ENCODE measurements at places on chromosomes 7 and 10.
A peak's percentile ranks its signal among the peaks of the same experiment; 100 is the strongest.

- DNase-seq, result no peak
These were observed 52.6 kb downstream of the EVX1 start for GRCh38 chr7:27295236-27295635.

DNA sequence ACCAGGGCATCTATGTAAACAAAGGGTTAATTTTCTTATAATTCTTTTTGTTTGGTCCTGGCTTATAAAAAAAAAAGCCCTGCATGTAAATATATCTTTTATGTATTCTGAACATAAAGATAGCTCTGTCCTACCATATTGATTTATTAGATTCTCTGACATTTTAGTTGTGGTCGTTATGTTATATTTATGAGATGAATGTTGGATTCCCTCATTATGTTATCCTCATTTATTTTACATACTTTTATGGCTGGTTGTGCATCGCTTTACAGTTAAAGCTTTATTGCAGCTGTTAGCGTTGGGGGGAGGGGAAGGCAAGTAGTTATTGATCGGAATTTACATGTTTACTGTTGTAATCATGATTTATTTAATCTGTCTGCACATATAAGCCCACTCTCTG lies 431.5 kb downstream of the LRMDA start:
- no peak for DNase-seq

- DNase-seq, result no peak
These were observed 437.5 kb upstream of the MBL2 start for GRCh38 chr10:53209944-53210611.

DNA sequence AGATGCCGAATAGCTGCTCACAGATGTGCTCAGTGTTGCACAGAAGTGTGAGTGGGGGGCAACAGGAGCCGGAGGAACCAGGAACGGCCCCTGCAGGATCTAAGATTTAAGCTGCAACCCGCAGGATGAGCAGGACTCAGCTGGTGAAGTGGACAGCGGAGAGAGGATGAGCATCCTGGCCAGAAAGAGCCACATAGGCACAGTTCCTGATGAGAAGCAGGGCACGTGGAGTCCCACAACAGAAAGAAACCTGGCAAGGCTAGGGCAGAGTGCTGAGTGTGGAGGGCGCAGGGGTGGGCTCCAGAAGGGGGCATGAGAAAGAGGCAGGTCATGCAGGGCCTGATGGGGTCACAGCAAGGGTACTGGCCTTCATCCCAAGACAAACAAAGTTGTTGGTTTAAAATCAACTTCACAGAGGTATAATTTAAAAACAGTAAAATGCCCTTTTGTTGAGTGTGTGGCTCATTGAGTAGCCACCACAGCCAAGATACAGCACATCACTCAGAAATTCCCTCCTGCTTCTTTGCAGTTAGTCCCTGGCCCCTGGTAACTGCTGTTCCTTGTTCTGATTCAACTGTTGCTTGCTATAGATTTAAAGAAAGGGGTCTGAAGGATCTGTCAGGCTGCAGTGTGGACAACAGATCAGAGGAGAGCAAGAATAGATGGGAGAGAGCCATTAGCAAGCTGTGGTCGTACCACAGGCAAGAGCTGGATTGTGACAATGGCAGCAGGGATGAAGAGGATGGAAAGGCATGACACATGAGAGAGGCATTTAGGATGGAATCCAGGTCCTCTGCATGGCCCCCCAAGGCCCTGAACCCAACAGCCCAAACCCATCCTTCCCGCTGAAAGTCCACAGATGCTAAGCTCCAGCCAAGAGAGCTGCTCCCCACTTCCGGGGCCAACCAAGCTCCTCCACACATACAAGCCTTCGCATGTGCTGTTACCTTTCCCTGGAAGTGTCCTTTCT lies 53.1 kb upstream of the OSBPL3 start:
- DNase-seq, result no peak

GRCh38 chr7:113519472-113519871 lies 399.3 kb downstream of the PPP1R3A start:
- DNase-seq, result no peak

DNA sequence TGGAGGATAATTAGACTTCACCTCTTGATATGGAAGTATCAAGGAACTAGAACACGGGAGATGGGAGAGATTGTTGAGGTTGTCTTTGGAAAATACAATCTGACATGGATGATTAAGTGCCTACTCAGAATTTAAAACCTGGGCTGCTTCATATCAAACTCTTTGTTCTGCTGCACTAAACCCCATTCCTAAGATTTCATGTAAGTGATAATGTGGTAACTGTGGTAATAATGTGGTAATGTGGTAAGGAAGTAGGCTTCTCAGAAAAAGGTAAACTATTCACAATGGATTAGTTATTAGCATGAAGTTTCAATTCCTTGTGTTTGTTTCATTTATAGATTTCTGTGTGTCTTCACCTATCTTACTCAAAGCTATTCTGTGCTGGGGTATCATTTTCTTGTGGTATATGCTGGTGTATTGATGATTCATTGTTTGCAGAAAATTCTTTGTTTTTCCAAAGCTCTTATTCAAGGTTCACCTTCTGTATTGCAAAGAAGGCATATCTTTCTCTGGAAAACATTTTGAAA lies 129.9 kb upstream of the TAC1 start:
- DNase-seq, result no peak

DNA sequence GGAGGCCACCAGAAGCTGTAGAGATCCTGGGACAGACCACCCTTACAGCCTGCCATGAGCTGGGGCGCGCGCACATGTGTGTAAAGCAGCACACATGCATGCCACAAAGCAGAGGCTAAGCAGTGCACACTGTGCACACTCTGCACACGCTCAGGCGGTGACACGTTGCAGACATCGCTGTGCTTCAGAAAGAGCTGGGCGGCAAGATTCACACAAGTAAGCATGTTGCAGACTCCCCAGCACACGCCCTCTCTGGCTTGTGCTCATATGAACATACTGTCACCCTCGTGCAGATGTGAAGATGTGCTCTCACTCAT lies 478.9 kb downstream of the DNAJB6 start:
- DNase-seq, result no peak

GRCh38 chr7:43771128-43771527 lies 12.6 kb downstream of the BLVRA start:
- DNase-seq, result no peak

- no peak for DNase-seq
These were observed 182.9 kb downstream of the EBF3 start for GRCh38 chr10:129780901-129781795.

- DNase-seq, result no peak
These were observed 90.9 kb downstream of the NEUROD6 start for GRCh38 chr7:31249671-31250070.

- no peak for DNase-seq
These were observed 155.4 kb downstream of the NEURL1 start for GRCh38 chr10:103648636-103649532.

GRCh38 chr7:55572378-55573233 lies at the start of gene VOPP1:
VOPP1 (minus strand) TSS chr7:55572502; CDS start chr7:55572324, 178 bp downstream.
- peak; percentile 85 for DNase-seq

GRCh38 chr10:71264345-71265200 lies 52.2 kb downstream of the UNC5B start:
- DNase-seq, result no peak

GRCh38 chr7:125462615-125463014 lies 533.0 kb upstream of the POT1 start:
- DNase-seq, result no peak

- no peak for DNase-seq
These were observed 123.9 kb downstream of the ZMIZ1 start for GRCh38 chr10:79192677-79193003.

DNA sequence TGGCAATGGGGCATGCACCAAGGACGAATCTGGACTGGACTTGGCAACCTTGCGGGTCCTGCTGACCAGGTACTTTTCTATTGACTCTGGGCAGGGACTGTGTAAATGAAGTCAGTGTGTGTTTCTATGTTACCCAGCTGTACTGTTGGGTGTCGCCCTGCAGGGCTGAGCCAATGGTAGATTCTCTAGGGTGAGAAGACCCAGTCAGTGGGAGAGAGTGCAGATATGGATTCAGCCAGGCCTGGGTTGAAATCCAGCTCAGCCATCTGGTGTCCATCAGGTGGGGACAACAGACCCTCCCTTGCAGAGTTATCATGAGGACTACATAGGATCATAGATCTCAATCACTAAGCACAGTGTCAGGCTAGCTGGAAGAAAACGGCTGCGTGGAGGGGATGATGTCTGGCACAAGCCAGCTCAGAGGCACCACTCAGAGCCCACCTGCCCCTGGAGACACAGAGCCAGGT lies 4.9 kb upstream of the PPIF start:
- no peak for DNase-seq

GRCh38 chr10:23157239-23157681 lies 34.9 kb upstream of the PTF1A start:
- no peak for DNase-seq

GRCh38 chr7:41559426-41559825 lies 143.5 kb downstream of the INHBA start:
- no peak for DNase-seq

DNA sequence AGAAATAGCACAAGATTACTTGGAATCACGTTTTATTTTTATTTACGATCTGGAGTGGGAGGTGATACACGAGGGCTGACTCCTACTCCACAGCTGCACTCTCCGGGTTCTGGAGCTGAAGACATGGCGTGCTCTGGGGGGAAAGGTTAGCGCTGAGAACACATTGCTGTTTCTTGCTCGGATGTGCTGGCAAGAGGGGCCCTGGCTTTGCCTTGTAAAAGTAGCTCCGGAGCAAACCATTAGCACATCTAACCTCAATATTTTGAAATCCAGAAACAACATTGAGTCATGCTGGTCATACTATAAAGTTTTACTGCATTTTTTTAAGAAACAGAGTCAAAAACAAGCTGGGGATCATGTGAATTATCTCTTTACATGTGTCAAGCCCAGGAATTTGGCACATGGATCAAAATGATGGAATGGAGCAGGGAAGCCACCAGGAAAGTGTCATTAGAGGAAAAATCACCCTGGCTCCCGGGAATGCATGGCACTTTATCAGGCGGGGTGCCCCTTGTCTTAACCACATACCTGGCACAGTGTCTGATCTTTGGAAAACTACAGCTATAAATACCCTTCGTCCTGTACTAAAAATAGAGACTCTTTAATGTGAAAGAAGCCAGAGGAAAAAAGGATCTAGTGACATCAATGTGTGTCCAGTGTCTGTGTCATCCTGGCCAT lies 31.6 kb upstream of the LYZL1 start:
- DNase-seq, result no peak

- DNase-seq, result peak; percentile 90
These were observed 2.7 kb downstream of the KCNIP2 start for GRCh38 chr10:101840741-101841453.

DNA sequence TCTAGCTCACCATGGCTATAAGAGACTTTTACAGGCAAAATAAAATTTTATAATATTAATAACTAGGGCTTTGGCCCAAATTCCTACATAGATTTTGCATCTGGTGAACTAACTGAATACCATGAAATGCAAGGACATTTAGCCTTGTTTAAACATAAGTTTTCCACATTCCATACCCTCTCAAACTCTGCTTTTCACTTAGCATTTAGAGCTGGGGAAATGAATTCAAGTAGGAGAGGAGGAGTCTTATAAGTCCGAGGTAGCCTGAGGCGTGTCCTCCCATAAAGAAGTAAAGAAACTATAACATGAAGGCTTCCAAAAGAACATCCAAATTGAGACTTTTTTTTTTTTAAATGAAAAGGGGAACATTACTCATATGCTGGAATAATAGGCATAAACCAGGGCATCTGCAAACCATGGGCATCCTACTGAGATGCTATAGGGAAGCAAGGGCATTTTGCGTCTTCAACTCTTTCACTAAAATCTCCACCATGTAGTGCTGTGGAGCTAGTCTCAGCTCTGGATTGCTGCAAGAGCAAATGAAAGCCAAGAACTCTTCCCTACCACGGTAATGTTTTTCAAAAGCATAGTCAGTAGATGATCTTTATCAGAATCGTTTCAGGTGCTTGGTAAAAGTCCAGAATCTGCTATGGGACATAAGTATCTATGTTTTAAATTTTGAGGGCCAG lies 79.1 kb downstream of the PALS2 start:
- DNase-seq, result no peak

- DNase-seq, result no peak
These were observed 183.9 kb downstream of the EBF3 start for GRCh38 chr10:129780198-129780597.

- DNase-seq, result no peak
These were observed 259.8 kb downstream of the KCNMA1 start for GRCh38 chr10:77377678-77378352.

GRCh38 chr10:85256481-85256880 lies 928.1 kb downstream of the CCSER2 start:
- no peak for DNase-seq

DNA sequence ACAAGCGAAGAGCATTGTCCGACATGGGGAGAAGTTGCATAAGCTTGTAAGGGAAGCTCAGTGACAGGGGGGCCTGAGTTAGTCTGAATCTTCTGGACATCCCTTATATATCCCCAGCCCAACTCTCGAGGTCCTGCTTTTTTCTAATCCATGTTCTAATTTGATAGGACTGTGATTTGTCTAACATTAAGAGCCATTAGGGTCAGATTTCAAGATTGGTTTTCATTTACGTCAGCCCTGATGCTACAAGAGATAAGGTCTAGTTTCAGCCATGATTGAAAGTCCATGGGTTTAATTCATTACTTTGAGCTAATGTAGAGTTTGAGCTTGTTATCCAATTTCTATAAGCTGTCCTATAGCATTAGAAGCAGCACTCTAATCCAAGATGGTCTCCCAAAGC lies 20.3 kb downstream of the TLX1 start:
- no peak for DNase-seq

DNA sequence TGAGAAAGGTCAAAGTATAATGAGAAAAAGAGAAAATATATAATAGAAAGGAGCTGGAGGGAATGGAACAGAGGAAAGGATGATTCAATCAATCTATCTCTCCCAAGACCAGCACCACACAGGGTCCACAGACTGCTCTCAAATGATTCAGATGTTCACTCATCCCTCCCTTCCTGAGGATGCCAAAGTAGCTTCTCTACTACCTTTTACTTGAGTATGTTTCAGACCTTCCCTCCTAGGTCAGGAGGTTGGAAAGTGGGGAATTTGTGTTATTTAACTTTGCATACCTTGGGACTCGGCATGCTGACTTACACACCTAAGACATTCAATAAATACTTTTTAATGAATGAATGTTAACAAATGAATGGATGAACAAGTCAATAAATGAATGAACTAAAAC lies 30.6 kb downstream of the CPVL start:
- no peak for DNase-seq

GRCh38 chr10:132579027-132579859 lies 41.7 kb downstream of the INPP5A start:
- DNase-seq, result no peak

GRCh38 chr10:76729841-76730487 lies 907.6 kb downstream of the KCNMA1 start:
- no peak for DNase-seq
